ENCODE measurements at places on chromosomes 16 and 17.

DNA sequence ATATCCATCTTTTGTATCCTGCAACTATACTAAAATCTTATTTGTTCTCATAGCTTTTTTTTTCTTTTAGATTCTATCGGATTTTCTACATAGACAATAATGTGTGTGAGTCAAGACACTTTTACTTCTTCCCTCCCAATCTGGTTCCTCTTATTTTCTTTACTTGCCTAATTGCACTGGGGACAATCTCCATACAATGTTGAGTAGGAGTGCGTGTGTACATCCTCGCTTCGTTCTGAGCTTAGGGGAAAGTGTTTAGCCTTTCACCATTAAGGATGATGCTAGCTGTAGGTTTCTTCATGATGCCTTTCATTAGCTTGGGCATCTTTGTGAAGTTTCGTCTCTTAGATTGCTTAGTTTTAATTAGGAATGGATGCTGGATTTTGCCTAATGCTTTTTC is 2.9 kb downstream of the SPATA32 start:
- DNase-seq, result no peak

DNA sequence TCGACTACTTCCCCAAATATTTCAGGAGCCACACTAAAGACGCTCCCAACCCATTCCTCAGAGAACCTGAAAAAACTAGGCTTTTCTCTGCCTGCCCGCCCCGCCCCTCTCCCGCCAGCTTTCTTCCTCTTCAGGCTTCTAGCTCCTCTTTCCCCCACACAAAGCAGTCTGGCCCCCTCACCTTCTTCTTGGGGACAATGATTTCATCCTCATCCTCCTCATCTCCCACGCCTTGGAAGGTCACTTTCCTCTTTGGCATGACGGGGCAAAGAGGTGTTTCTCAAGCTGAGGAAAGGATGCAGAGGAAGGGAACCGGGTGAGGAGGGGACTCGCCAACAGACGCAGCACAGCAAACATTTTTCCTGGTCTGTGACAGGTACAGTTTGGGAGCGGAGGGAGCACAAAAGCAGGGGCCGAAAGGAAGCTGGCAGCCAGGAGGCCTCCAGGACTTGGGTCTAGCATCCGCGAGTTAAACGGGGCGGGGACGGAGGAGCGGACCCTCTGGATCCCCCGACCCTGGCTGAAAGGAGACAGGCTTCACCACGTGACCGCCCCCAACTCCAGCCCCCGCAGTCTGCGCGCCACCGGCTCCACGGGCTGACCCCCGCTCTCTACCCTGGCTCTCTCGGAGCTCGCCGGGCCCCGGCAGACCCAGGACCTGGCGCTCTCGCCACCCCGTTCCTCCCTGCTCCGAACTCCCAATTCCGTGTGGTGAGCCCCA is 525 bp downstream of the CD2BP2 start:
- peak; percentile 78 for DNase-seq

GRCh38 chr16:4376893-4377572 is 5.4 kb downstream of the VASN start:
- no peak for DNase-seq

DNA sequence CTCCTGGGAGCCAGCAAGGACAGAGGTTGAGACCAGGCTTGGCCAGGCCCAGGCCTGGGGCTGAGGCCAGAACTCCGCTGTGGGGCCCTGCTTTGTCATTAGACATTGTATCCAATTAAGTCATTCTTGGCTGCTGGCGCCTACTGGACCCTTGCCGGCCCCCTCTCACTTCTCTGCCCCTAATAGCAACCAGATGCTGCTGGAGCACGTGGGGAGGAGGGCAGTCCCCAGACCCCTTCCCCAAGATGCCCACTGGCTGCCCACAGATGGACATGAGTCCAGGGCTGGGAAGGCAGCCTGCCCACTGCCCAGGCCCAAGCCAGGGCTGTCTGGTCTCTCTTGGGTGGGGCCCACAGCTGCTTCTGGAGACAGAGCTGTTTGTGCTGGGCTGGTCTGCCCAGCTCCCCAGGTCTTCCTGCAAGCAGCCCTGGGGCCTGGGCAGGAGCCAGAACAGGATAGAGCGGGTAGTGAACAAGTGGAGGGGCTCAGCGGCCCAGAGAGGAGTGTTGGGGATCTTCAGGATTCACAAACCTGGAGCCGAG is 7.8 kb downstream of the PLXDC1 start:
- DNase-seq, result no peak

DNA sequence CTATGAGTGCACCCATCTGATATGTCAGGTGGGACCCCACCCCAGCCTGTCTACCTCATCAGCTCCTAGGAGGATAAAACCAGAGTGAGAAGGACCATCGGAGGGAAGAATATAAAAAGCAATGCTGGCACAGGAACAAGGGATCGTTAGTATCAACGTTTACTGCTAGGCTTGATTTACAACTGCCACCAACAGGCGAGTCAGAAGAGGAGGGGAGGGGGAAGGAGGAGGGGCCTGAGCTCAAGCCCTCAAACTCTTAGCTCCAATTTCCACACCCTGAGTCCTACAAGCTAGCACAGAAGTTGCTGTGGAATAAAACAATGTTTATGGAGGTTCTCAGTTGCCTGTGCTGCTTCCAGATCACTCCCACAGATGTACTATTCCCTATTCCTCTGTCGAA is 234.5 kb downstream of the C16orf78 start:
- no peak for DNase-seq

- no peak for DNase-seq
Observed at GRCh38 chr17:15650741-15651582, 31.5 kb upstream of the FBXW10B start.

DNA sequence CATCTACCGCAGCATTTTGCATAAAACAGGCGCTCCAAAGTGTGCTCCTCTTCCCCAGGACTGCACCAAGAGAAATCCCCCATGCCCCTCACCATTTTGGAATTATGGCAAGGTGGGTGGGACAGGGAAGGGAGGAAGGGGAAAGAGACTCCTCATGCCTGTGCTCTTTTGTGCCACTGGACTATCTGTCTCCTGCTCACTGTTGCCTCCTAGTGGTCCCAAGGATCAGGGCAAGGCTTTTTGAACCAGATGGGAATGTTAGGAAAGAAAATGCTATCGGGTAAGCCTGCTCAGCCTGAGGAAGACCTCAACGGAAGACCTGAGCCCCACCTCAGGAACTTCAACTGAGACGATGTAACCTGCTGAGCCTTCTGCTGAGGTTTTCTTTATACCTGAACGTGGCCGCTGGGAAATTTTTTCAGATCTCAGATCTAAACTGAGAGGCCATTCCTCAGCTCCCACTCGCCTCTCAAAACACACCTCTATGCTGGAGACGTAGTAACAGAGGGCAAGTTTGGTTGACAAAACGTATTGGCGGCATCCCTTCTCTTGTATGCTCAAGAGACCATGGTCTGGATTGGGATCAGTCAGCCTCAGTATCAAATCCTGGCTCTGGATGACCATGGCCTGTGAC is 58.3 kb downstream of the SPACA3 start:
- DNase-seq, result no peak

DNA sequence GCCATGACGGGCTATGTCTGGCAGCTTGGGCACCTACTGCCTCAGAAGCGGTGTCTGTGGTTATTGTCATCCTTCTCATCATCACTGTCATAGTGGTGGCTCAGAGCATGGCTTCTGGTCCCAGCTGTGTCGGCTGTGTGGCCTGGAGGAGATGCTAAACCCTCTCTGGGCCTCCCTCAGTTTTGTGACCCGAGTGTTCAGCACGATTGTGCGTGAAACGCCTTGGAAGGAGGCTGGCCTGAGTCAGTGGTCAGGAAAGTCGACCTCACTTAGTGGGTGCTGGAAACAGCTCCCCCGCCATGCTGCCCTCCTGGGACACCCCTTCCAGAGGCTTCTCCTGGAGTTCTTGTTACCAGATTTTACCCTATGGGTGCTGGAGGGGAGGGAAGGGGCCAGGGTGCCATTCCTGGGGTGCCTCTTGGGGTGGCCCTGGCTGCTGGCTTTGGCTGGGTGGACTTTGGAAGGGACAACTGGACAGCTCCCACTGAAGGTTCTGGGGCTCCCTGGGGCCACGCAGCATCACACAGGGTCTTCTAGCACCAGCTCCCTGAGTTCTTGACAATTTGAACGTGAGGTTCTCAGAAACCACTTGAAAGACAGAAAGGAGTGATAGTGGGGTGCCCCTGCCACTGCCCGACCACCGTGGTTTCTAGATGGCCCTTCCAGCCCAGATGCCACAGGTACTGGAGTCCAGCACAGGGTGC is 226.5 kb upstream of the GSE1 start:
- peak; percentile 56 for DNase-seq

DNA sequence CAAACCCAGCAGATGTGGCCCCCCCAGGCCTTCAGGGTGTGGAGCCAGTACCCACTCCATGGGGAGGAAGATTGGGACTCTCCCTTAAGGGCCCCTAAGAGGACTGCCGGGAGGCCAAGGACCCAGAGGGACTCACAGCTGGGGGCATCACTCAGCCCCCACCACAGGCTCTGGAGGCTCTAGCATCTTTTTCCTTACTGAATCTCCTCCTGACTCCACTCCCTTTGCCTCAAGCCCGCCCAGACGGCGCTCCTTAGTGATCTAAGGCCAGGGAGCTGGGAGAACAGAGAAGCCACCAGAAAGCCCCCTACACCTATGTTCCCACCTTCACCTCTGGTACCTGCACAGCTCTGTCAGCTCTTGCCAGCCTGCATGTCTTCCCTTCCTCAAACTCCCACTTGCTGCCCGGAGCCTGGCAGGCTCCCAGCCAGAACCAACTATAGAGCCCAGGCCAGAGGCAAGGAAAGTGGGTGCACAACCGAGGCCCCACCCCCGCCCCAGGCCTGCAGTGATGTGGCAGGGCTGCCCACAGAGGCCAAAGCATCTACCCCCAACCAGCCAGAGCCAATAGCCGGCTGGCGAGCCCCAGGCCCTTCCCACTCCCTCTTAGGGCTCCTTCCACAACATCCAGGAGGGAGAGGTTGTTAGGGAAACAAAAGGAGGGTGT is 22.3 kb upstream of the MPO start:
- no peak for DNase-seq

GRCh38 chr17:53844491-53845107 is 21.9 kb downstream of the KIF2B start:
- no peak for DNase-seq

GRCh38 chr17:78412403-78412802 is 34.0 kb downstream of the PGS1 start:
- peak; percentile 83 for DNase-seq

DNA sequence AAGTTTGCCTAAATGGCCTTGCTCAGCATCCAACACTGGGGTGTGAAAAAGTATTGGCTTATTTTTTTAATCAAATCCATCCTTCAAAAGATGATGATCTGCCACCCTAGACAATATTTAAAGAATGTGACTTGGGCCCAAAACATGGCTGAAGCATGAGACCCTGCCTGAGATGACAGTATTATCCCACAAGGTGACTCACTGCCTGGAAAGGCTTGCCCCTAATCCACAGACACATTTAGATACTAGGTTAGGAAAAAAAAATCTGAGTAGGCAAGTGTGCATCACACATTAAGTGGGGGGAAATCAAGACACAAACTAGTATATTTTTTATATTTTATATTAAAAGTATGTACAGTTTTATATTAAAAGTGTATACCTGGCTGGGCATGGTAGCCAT is 38.4 kb downstream of the TOM1L2 start:
- no peak for DNase-seq

DNA sequence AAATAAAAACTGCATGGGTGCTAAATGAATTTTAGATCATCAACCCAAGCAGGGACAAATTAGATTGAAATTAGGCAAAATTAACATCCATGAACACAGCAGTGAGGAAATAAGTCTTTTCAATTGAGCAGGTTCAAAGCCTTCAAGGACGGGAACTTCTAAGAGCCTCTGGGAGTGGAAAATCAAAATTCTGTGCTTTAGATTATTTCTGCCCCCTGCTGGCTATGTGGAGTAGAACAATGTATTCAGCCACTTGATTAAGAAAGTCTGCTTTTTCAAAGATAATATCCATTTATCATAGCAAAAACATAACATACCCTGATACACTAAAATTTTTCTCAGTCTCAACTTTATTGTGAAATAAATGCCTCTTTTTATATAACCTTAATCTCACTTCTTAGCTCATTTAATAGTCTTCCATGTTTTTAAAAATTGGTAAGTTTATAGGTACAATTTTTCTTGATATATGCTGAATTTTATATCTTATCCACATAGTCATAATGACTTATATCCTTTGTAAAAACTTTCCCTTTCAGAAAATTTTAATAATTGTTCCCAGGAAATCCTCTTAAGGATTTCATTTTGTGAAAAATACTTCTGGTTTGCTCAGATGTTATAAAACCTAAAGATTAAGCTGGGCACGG is 28.1 kb upstream of the NOL11 start:
- no peak for DNase-seq

- DNase-seq, result no peak
Observed at GRCh38 chr16:49755716-49756505, 100.0 kb downstream of the ZNF423 start.

DNA sequence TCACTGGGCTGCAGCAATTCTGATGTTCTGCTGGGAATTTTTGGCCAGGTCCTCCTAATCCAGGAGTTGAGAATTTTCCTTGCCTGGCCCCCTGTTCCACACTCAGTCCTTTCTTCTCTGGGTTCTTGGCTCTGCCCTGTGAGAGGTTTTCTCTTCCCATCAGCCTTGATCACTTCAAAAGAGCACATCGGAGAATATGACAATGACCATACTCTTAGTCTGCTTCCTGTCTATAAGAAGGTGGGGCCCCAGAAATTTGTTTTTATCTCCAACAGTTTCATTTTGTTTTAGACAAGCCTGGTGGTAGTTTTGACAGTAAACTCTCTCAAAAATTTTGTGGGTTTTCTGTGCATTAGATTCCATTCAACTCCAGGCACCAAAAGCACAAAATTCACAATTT is 70.7 kb downstream of the C17orf67 start:
- DNase-seq, result no peak

- no peak for DNase-seq
Observed at GRCh38 chr17:1626333-1626732, 2.3 kb downstream of the SLC43A2 start.

- DNase-seq, result no peak
Observed at GRCh38 chr16:23382279-23382678, 70.7 kb downstream of the COG7 start.

DNA sequence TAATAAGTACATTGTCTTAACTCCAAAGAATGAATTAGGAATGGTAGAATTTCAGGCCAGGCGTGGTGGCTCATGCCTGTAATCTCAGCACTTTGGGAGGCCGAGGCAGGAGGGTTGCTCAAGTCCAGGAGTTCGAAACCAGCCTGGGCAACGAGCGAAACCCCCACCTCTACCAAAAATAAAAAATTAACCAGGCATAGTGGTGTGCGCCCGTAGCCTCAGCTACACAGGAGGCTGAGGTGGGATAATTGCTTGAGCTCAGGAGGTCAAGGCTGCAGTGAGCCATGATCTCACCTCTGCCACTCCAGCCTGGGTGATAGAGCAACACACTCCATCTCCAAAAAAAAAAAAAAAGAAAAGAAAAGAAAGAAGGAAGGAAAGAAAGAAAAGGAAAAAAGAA is 18.5 kb upstream of the BBS2 start:
- no peak for DNase-seq

- no peak for DNase-seq
Observed at GRCh38 chr17:58232707-58233156, 5.7 kb upstream of the LPO start.

Measured in spleen (tissue), 13 donors.